T-helper 9 cell (primary cell): ENCODE measurements at places on chromosomes 2 and 18.

DNA sequence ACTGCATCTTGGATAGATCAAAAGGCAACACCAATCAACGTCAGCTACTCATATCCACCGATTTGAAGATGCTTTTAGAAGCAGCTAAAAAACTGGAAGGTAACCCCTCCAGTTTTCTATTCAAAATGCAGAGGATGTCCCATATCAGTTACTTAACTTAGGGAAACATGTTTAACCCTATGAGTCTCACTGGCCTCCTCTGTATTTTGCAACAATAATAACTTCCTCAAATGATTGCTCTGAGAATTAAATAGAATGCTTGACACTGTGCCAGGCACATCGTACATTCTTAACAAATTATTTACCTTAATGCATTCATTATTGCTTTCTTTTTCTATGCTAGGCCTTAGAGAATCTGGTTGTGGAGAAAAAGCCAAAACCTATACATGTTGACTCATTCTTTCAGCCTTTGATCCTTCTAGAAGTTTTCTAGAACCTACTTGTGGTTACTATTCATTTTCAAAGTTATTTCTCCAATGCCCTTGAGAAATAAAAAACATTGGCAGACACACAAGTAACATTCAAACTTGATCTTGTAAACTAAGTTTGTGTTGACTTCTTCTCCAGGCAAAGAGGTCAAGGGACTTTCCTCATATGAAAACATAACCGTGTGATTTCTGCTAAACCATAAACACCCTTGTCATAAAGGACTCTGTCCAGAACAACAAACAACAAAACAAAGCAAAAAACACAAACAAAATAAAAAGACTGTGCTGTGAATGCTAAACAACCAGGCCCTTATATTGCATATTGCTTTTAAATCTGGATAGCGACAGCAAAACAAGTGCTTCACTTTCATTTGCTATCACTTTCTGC lies 4.6 kb downstream of the DOCK10 start:
- DNase-seq: no peak

- no peak for DNase-seq
Measured at GRCh38 chr2:233532971-233533370, 33.6 kb downstream of the USP40 start.

DNA sequence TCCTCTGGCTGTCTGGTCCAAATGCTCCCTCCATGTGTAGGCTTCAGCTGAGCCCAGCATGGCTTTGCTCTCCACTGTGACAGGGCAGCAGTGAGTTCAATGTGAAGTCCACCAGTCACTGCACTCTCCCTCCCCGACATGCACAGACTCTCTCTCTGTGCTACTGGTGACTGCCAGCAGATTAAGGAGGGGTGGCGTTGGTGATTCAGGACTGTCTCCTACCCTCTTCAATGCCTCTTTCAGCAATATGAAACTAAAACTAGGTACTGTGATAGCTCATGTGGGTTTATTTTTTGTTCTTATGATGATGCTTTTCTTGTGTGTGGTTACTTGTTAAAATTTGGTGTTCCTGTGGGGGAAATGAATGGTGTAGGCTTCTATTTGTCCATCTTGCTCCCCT lies 201.0 kb upstream of the RBMS1 start:
- no peak for DNase-seq

DNA sequence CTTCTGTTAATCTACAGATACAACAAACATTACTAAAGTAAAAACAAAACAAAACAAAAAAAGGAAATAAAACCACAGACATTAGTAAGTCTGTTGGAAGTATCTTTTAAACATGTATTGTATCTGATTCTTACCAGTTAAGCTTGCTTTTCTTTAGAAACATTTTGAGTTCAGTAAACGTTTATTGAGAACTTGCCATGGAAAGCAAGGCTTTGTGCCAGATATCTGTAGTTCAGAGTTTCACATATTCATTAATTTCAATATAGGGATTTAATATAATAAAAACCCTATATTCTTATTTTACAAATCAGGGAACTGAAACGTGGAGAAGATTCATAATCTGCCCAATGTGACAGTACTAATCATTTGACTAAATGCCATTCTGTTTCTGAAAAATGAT lies 1101.0 kb upstream of the GYPC start:
- DNase-seq: no peak

GRCh38 chr2:218883491-218884490 lies 3.1 kb downstream of the WNT10A start:
- peak; percentile 37 for DNase-seq

DNA sequence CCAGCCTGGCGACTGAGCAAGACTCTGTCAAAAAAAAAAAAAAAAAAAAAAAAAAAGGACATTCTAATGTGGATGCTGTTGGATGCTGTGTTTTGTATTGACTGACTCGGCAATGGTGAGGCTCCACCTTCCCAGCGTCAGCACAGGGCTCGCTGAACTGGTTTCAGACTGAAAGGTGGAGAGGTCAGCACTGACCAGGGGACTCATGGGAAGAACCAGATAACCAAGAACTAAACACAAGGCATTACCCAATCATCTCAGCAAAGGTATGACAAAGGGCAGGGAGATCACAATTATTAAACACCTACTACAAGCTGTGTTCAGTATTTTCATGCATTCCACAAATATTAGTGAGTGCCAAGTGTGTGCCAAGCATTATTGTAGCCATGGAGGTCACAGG lies 103.2 kb downstream of the LRATD1 start:
- DNase-seq: no peak

GRCh38 chr2:143889216-143889615 lies 630.7 kb downstream of the ZEB2 start:
- no peak for DNase-seq

- no peak for DNase-seq
Measured at GRCh38 chr2:219406861-219407230, 11.3 kb upstream of the DES start.

DNA sequence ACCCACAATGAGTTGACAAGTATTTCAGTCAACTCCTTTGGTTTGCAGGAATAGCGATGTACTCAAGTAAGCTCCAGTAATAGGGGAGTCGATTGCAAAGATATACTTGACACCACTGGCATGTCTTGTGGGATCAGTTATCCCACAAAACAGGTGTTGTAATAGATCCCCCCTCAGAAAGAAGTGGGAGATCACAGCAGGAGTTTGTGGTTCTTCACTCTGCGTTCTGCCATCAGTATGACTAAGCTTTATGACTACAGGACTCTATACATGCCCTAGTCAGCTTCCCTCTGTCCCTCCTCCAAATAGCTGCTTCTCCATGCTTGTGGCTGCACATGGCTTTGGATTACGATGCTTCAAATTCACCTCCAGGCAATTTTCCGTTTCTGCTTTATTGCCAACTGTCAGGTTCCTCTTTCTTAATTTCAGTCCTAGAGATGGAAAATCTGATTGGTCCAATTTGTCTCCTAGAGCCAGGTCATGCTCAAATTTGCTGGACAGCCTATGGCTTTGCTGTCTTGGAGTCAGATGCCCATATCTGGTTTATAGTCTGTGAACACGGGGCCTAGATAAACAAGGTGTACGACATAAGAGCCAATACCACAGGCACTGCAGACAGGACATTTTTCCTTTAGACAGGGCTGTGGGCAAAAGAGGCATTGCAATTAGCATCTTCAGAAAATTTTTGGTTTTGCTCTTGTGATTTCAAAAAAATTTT lies 221.7 kb downstream of the PAX3 start:
- no peak for DNase-seq

DNA sequence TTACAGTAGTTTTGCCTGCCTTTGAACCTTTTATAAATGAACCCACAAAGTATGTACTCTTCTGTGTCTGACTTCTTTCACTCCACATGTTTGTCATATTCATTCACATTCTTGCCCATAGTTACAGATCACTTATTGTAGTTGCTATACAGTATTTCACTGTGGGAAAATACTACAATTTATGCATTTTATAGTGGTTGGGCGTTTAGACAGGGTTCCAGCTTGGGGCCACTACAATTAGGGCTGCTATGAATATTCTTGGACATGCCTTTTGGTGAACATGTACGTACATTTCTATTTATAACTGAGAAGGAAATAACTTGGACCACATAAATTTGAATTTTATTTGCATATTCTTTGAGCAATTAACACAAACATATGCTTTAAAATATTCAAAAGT lies 15.4 kb upstream of the PMAIP1 start:
- DNase-seq: no peak

GRCh38 chr2:180202467-180202951 lies 195.4 kb upstream of the CWC22 start:
- no peak for DNase-seq

- no peak for DNase-seq
Measured at GRCh38 chr2:12317286-12317685, 399.4 kb upstream of the TRIB2 start.

DNA sequence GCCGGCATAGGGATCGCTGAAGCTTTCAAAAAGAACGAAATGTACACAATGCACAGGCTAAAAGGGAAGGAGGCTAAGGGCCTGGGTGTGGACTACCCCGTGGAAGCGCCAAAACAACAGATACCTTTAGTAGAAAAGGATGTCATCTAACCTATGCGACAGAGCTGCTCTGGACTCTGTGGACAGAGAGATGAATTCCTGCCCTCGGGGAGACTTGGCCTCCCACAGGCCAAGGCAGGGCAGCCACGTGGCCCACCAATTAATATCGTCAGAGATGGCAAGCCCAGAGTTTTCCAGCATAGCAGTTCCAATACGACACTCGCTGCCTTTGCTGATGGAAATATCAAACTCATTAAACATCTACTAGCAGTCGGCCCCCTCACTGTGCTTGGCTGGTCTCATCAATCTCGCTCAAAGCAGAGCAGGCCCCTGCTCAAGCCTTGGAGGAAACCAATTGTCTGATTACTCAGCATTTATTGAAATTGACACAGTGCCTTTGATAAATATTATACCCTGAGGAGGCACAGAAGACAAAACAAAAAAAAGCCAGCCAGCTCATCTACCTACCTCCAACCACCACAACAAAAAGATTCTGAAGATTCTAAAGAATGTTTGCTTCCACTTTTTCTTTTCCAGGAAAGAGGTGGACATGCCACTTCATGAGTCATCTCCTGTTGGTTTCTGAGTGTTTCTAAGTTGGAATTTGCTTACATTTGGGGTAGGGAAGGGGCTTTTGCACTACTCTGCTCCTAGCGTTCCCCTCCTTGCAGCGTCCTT lies 79.0 kb upstream of the ACAA2 start:
- DNase-seq: no peak

DNA sequence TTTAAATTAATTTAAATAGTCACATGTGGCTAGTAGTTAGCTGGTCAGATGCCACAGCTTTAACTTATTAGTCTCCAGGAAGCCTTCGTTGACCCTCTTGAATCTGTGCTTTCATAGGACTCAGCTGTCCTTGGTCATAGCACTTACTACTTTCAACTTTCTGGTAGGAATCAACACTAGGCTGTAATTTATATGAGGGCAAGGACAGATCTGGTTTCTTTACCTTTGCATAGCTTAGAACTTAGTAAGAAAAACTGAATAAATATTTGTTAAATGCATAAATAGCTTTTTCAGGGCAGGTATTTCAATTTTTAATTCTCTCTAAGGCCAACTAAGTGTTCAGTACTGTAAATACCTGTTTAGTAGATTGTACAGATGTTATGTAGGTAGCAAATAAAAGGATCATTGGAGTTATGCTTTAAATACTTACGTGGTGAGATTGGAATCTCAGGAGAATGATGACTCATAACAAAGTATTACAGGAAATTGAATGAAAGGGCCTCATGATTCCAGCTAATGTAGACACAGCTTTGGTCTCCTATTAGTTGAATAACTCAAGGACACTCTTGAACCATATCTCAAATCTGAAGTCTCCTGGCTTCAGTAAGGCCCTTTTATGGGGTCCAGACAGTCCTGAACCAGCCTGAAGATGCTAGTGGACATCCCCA lies 2.6 kb downstream of the CLIP4 start:
- no peak for DNase-seq

DNA sequence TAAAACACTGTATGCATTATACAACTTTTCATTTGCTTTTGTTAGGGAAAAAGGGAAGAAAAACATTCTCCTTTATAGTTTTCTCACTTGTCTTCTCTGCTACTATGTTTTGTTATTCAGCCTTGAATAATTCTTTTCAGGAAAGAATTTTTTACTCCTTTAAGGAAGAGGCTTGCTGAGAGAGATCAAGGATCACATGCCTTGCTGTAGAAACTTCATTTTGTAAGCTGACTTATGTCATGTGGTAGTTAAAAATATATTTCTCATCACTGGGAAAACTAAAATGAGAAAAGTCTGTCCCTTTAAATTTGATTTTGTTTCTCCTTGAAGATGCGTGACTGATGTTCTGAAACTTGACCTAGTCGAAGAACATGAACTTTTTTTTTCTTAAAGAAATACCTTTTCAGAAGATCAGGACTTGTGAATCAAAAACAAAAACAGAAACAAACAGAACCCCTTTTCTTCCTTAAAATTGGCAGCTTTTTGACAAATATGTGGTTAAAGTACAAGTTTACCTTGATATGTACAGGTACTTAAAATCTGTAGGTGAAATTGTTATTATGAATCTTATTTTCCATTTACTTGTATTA lies 145.1 kb downstream of the COMMD1 start:
- DNase-seq: no peak

- no peak for DNase-seq
Measured at GRCh38 chr2:55123851-55124269, 73.6 kb upstream of the RTN4 start.

GRCh38 chr2:226691255-226691654 lies 108.4 kb downstream of the IRS1 start:
- no peak for DNase-seq

DNA sequence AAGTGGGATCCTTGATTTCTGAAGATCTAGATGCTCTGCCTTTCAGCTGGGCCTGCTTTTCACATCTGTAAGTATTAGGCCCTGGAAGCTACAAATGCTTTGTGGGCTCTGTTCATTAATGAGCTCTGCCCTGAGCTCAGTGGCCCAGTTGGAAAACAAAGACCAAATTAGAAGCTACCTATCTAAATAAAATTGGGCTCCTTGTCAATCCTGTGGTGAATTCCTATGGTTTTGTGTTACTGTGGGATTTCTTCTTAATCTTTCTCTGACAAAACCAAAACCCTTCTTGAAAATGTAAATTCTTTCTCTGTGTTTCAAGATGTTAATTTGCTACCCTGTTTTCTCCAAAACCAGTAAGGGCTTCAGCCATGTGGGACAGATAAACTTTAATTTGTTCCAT lies 219.0 kb upstream of the HS6ST1 start:
- DNase-seq: no peak

DNA sequence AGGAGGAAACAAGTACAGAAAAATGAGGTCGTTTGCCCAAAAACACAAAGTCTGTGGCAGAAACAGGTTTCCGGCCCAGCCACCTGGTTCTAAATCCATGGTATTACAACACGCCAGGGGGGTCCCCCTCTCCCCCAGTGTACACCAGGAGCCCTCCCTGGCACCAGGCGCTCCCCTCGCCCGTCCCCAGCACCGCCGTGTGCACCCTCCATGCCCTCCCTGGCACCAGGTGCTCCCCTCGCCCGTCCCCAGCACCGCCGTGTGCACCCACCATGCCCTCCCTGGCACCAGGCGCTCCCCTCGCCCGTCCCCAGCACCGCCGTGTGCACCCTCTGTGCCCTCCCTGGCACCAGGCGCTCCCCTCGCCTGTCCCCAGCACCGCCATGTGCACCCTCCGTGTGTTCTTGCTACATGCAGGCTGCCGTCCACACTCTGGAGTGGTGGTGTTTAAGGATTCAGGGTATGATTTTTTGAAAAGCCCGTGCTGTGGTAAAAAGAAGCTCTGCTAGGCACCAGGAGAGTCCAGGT lies 59.8 kb upstream of the NFATC1 start:
- DNase-seq: no peak

GRCh38 chr2:165376571-165376975 lies 92.9 kb upstream of the CSRNP3 start:
- DNase-seq: no peak
